ENCODE measurements at places on chromosomes 6 and 20.

- DNase-seq, result no peak
Measured at GRCh38 chr20:32238483-32239425, 31.1 kb downstream of the POFUT1 start.

DNA sequence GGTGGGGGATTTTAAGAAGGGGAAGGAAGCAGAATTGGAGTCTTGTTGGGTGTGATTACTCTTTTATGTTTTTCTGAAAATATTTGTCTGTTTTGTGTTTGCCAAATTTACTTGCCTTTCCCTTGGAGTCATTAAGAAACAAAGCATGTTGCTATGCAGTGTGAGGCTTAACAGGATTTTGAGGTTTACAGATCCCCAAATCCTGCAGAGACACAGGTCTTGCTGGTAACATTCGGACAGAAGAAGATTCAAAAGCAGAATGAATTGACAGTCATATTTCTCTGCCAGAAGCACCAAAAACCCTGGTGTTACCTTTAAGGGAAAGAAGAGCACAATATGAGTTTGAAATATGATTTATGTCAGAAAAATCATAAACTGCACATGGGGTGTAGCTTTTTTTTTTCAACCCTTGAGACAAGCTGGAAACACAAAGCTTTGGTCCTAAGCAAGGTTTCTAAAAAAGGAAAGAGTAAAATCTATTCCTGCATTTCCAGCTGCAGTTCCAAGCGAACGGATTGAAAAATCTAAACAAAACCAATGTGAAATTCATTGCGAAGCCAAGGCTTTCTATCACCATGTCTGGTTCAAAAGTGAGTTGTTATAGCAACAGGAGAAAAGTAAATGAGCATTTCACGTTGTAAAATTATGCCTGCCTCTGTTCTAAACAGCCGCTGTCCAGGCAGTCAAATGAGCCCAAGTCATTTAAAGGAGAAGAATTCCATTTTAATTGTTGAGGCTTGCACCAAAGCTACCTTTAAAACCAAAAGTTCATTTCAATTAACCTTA lies 358.9 kb upstream of the SASH1 start:
- DNase-seq, result no peak

GRCh38 chr6:82779041-82779440 lies 286.6 kb downstream of the UBE3D start:
- no peak for DNase-seq

- no peak for DNase-seq
Measured at GRCh38 chr6:75791881-75792280, 42.8 kb downstream of the MYO6 start.

- DNase-seq, result no peak
Measured at GRCh38 chr6:43799551-43800297, 29.7 kb downstream of the VEGFA start.

GRCh38 chr6:93413190-93413589 lies 6.2 kb downstream of the EPHA7 start:
- DNase-seq, result no peak

- DNase-seq, result no peak
Measured at GRCh38 chr6:42404484-42404883, 47.2 kb downstream of the TRERF1 start.
